ENCODE measurements at places on chromosomes 13 and 19. TPM values are rescaled to one million over a fixed set of nuclear protein-coding genes. Genes with fewer than 3 reads are reported as not detected.

Gene ZNF285
- total RNA-seq: 3.1 TPM

Gene S1PR2
- total RNA-seq: 9.8 TPM

GRCh38 chr19:11100049-11100448 lies 10.8 kb downstream of the LDLR start:
- H3K27ac ChIP-seq: no peak overlapping the region
- H3K27me3 ChIP-seq: no peaks in the 10 kb centered on the region
- H3K4me3 ChIP-seq: no peak overlapping the region
- H3K4me1 ChIP-seq: no peaks in the 10 kb centered on the region
- H3K36me3 ChIP-seq: peaks cover 1% of the 10 kb centered on the region
- no peak for DNase-seq

- no peak for DNase-seq
- H3K27ac ChIP-seq: no peak overlapping the region
- no peak overlapping the region for H3K4me3 ChIP-seq
Measured at GRCh38 chr19:19335408-19336158, 15.0 kb downstream of the MAU2 start.

Gene ZNF490
- 7.0 TPM for total RNA-seq

Gene ZNF112
- 4.9 TPM for total RNA-seq

Gene PRSS57
- total RNA-seq: not detected

Gene GPR18
- 0.24 TPM for total RNA-seq

- H3K27ac ChIP-seq: no peak overlapping the region
- no peaks in the 10 kb centered on the region for H3K4me1 ChIP-seq
- no peaks in the 10 kb centered on the region for H3K36me3 ChIP-seq
- no peak overlapping the region for H3K4me3 ChIP-seq
- peaks cover 3% of the 10 kb centered on the region for H3K27me3 ChIP-seq
Measured at GRCh38 chr19:35846038-35846668, 6.2 kb downstream of the NPHS1 start.

DNA sequence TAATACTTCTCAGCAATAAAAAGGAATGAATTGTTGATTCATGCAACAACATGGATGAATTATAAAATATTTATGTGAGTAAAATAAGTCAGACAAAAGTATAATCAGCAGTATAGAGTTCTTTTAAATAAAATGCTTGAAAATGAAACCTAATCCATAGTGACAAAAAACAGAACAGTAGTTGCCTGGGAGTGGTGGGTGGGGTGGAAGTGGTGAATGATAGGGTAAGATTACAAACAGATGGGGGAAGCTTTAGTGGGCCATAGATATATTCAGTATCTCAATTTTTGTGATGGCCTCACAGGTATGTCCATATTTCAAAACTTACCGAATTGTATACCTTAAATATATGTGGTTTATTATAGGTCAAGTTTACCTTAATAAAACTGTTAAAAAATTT lies 124.9 kb upstream of the UBL3 start:
- H3K4me1 ChIP-seq: no peaks in the 10 kb centered on the region
- no peaks in the 10 kb centered on the region for H3K27me3 ChIP-seq
- no peak for DNase-seq
- no peak overlapping the region for H3K27ac ChIP-seq
- H3K36me3 ChIP-seq: no peaks in the 10 kb centered on the region
